Fibroblast of skin of right biceps (primary cell): ENCODE measurements at places on chromosomes 12 and 14.
A peak's percentile ranks its signal among the peaks of the same experiment; 100 is the strongest.

DNA sequence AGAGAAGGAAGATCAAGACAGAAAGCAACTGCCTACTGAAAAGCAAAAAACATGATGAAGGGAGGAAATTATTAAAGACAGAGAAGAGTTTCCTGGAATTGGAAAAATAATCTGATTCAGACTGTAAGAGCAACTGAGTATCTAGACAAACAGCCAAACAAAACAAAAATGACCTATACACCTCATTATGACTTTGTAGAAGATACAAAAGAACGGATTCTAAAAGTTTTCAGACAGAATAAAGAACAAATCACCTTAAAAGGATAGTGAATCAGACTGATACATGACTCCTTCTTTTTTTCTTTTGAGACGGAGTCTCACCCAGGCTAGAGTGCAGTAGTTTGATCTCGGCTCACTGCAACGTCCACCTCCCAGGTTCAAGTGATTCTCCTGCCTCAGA is 10.4 kb downstream of the OSBPL8 start:
- no peak for DNase-seq

- no peak for DNase-seq
Observed at GRCh38 chr12:7666595-7666994, 887 bp upstream of the APOBEC1 start.

DNA sequence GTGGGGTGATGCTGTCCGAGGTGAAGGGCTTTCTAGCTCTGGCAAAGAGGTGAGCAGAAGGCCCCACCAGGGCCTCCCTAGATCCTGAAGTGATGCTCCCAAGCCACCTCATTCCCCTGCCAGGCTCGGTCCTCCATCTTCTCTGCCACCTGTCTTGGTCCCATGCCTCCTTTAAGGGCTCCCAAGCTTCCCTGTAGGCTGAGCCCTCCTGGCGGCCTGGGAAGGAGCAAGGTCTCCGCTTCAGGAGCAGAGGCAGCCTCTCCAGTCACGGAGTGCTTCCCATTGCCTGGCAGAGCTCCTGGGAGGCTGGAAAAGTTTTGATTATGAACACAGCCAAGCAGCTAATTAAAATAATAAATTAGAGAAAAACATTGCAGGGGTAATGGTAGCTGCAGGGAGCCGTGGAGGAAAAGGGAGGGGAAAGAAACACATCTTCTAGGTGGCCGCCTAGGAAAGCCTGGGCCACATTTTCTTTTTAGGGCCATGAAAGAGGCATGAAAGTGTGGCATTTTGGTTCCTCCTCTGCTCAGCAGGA is 160.0 kb upstream of the PRMT8 start:
- no peak for DNase-seq

DNA sequence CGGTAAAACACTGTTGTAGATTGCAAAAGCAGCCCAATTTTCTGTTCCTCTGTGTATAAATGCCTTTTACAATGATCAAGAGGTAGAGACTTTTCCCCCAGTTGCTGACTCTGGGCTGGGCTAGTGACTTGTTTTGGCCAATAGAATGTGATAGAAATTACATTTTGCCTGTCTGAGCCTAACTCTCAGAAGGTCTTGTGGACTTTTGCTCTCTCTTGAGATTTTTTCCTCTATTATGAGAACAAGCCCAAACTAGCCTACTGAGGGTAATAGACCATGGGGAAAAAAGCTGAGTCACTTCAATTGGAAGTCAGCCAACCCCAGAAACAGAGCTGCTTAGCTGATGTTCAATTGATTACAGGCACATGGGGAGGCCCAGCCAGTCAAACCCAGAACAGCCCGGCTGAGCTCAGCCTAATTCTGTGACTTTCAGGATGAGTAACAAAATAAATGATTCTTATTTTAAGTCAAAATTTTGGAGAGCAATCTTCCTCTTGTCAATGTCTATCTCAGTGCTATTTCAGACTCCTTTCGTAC is 61.4 kb downstream of the MYF5 start:
- peak; percentile 97 for DNase-seq

DNA sequence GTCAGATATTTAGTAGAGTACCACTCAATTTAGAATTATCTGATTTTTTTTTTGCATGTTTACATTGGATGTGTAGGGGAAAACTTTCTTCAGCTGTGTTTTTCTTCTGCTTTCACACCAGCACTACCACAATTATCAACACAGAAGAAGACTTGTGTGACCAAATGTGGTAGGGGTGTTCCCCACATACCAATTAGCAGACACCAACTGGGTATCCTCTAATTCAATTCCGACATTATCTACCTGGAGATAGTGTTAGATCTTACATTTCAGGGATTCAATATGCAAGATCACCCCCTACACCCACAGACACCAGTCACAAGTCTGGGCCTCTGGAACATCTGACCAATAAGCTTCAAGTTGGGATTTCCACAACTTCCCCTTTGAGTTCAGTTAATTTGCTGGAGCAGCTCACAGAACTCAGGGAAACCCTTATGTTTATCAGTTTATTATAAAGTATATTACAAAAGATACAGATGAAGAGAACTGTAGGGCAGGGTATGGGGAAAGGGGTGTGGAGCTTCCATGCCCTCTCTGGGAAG is 4.1 kb upstream of the KLRG1 start:
- no peak for DNase-seq

DNA sequence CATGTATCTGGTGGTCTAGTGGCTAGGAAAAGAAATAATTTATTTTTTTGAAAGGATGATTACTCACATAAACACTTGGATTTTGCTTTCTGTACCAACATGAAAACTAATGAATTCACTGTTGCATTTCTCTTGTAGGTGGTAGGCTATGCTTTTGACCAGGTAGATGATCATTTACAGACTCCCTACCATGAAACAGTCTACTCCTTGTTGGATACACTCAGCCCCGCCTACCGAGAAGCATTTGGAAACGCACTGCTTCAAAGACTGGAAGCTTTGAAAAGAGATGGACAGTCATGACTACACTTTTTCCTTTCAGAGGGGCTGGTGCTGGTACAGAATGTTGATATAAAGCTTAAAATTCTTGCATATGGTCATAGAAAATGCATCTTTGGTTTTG is 6.5 kb upstream of the AK7 start:
- no peak for DNase-seq

- no peak for DNase-seq
Observed at GRCh38 chr14:104284107-104284592, 145.8 kb downstream of the KIF26A start.

GRCh38 chr14:39014460-39014859 is 88.6 kb downstream of the SEC23A start:
- DNase-seq = no peak

DNA sequence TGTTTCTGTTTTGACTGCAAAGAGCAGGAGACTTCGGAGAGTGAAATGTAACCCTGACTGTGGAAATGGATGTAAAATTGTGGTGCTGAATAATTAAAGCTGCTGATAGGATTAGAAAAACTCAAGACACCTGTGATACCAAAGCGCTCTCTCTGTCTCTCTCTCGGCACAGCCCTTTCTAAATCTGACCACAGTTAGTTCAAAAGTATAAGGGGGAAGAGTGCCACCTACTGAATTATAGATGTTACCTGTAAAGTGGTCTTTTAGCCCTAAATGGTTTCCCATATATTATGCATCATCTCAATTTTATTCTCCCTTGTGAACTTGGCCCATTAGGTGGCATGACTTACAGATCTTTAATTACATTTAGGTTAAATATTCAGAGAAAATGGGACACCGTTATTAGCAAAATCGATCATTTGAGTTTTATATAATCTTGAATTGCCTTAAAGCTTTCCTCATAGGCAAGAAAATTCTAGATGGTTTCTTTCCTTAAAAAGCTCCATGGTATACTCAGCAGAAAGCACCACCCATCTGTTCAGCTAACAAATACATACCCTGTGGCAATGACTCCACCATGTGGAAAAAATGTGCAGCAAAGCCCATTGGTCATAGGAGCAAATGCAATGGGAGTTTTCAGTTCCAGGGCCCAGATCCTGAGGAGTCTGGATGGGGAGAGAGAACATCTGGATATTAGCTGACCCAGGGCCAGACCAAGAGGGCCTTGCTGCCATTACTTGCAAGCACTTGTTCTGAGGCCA is 18.1 kb downstream of the RFC5 start:
- peak; percentile 60 for DNase-seq

DNA sequence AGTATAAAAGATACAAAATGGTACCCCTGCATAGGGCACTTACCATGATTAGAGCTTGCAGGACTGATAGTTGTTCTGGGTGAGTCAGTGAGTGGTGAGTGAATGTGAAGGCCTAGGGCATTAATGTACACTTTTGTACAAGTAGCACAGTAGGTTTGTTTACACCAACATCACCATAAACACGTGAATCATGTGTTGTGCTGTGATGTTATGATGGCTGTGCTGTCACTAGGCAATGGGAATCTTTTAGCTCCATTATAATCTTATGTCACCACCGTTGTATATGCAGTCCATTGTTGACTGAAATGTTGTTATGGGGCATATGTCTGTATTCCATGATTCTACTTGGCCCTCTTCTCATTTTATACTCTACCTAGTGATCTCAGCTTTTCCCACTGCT is 11.8 kb downstream of the NUBPL start:
- DNase-seq = no peak

DNA sequence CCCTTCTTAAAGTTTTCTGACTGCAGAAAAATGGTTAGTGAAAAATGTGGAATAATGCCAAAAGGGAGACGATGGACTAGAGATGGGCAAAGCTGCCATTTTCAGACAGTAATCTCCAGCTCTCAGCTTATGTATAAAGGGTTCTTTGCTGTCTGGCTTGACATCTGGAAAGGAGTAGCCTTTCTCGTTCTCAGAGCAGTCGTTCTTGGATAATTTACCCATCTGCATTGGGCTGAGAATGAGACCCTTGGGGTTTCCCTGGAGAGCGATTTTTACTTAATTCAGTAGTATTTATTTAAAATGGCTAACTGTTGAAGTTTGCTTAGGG is 1.2 kb downstream of the NUDT4 start:
- no peak for DNase-seq

GRCh38 chr12:103318566-103318965 is 177.2 kb downstream of the C12orf42 start:
- no peak for DNase-seq

GRCh38 chr12:53128780-53129569 is 25.7 kb downstream of the SOAT2 start:
- DNase-seq = no peak

- peak; percentile 99 for DNase-seq
Observed at GRCh38 chr12:116319898-116320621, 42.6 kb upstream of the MED13L start.

DNA sequence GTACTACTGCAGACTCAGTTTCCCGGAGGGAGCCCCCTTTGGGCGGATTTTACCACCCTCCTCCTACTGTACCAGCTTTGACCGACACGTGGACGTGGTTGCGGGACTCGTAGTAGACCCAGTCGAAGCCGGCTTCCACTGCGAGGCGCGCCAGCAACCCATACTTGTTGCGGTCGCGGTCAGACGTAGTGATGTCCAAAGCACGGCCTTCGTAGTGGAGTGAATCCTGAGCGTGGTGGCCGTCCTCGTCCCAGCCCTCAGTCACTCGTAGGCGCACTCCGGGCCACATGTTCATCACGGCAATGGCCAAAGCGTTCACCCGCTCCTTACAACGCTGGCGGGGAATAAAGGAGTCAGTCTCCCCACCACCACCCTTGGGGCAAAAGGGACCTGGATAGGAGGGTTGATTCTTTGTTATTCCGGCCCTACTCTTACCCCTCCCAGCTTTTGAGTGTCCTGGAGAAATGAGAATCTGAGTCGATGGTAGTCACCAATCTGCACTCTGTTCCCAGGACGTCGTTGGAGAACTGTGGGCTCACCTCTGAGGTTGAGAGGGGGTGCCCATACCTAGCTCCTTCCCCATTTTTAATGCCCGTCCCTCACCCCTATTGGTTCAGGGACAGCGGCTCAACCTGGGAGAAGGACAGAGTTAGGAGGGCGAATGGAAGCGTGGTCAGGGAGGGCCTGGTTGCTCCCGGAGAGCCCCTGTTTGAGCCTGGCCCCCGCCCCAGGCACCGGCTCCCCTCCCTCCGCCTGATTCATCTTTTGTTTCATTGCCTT is 3.4 kb downstream of the DHH start:
- no peak for DNase-seq

- no peak for DNase-seq
Observed at GRCh38 chr12:93657071-93657470, 20.1 kb upstream of the CRADD start.

- no peak for DNase-seq
Observed at GRCh38 chr12:55688716-55689655, 18.7 kb downstream of the ITGA7 start.

GRCh38 chr12:25433024-25433423 is 120.1 kb downstream of the LMNTD1 start:
- no peak for DNase-seq

DNA sequence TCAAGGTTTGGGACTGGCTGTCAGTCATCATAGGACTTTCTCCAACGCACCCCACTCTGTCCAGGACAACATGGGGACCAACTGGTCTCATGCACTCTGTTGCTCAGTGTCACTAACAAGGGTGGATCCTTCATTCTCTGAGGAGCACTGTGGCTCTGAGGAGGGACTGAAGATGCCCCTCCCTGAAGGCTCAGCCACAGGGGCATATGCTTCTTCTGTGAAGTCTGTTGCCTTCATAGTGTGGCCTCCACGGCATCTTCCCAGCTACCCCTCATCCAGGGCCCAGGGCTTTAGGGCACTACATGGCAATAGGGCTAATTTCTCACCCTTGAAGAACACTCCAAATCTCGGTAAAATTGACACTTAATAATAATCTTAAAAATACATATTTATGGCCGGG is 14.3 kb upstream of the IFI27L2 start:
- no peak for DNase-seq

GRCh38 chr12:55671746-55672145 is 35.1 kb downstream of the OR10P1 start:
- no peak for DNase-seq

- DNase-seq = no peak
Observed at GRCh38 chr12:111056618-111057521, 136.5 kb upstream of the MYL2 start.

DNA sequence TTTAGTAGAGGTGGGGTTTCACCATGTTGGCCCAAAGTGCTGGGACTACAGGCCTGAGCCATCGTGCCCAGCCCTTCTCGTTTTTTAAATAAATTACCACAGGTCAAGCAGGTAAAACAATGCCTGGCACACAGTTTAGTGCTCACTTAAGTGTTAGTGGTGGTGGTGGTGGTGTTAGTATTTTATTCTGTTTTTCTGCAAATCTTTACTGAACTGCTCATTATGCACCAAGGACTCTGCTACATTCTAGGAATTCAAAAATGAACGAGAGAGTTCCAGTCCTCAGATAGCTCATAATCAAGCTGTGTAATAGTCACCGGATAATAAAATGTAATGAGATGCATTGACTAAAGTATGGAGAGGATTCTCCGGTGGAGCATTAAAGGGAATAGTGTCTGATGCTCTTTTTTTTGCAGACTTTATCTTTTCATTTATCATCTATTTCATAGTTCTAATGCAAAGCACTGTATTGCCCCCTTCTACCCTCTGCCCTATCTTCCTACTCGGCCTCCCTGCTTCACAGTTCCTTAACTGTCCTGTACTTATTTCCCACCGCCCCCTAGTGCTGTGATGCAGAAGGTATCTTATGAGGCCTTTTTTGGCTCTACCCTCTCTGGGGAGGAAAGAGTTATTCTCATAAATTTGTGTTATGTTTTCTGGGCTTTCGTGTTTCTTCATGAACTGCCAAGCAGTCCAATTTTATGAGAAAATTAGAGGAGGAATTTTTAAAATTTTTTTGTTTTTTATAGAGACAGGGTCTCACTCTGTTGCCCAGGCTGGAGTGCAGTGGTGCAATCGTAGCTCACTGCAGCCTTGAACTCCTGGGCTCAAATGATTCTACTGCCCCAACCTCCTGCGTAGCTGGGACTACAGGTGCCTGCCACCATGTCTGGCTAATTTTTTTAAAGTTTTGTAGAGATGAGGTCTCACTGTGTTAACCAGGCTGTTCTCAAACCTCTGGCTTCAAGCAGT is 1.0 kb downstream of the ITFG2 start:
- DNase-seq = peak; percentile 76
